Left cardiac atrium (tissue), 4 donors: ENCODE measurements at places on chromosomes 16 and 17.

- DNase-seq: no peak
Observed at GRCh38 chr17:38719943-38720641, 10.0 kb upstream of the CISD3 start.

GRCh38 chr17:35069311-35069710 lies 5.8 kb upstream of the RFFL start:
- no peak for DNase-seq

DNA sequence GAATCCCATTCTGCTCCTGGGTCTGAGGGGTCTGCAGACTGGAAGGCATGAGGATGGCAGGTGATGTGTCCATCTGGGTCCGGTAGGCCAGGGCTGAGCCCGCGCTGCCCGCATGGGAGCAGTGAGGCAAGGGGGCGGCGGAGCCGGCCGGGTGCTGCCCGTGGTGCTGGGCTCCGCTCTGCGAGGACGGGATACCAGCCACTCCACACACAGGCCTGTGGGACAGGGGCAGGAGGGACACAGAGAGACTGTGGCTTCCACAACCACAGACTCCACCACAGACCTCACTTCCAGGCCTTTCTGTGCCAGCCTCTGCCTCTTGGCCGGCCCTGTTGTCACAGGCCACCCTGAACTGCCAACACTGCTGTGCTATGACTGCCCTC lies 25.4 kb downstream of the MAP1LC3B start:
- no peak for DNase-seq

GRCh38 chr16:73125850-73126524 lies 78.1 kb upstream of the ZFHX3 start:
- peak; percentile 26 for DNase-seq

DNA sequence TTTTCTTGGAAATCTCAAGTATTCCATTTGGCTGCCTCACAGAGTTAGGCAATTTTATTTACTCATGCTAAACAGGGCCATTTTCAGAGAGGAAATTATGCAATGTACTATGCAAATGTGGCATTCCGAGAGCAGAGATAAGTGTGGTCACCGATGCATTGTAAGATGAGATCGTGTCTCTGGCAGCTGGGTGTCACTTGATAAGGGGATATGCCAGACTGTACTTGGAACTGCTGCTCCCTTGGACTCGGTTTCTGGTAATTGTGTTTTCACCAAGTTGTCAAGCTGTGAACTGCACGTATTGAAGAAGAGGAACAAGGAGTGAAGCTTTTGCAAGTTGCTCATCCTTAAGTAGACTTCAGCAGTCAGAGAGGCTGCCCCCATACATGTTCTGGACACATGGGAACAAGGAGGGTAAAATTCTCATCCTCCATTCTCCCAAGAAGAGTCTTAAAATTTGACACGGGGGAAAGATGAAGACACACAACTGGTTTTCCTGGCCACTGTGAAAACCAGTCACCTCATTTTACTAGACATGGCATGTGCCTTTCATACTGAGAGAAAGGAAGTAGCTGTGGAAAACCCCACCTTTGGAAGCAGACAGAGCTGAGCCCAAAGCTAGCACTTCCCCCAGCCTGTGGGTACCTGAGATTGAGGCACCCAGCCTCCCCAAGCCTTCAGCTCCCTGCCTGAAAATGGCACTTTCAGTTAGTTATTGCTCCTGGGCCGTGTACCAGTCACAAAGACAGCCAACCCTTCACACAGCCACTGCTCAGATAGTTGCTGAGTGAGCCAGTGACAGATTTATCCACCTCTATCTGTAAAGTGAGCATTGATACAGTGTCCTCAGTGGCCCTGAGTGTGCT lies 150.7 kb downstream of the SOCS1 start:
- DNase-seq: peak; percentile 56

- DNase-seq: no peak
Observed at GRCh38 chr17:80969674-80970043, 22.0 kb upstream of the CHMP6 start.

- no peak for DNase-seq
Observed at GRCh38 chr16:74309789-74310781, 13.5 kb downstream of the PSMD7 start.
